ENCODE measurements at places on chromosomes 13 and 19.

DNA sequence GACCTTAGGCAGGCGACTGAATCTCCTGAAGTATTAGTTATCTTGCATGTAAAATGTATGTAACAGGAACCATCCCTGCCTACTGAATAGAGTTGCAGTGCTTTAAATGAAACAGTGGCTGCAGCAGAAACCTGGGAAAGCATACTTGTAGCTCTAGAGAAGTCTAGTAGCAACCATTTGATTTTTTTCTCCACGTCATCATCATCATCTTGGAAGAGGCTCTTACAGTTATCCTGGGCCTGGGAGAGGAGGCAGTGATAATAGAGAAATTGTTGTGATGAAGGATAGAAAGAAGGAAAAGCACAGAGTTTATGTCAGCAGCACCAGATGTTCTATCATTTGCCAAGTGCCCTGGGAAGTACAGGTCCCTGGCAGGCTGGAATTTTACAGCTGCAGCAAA is 377.6 kb downstream of the ITGBL1 start:
- no peak for DNase-seq

- no peak for DNase-seq
Measured at GRCh38 chr13:113096745-113097305, 8.8 kb upstream of the F7 start.

GRCh38 chr13:97515643-97516042 is 81.7 kb downstream of the RAP2A start:
- no peak for DNase-seq

DNA sequence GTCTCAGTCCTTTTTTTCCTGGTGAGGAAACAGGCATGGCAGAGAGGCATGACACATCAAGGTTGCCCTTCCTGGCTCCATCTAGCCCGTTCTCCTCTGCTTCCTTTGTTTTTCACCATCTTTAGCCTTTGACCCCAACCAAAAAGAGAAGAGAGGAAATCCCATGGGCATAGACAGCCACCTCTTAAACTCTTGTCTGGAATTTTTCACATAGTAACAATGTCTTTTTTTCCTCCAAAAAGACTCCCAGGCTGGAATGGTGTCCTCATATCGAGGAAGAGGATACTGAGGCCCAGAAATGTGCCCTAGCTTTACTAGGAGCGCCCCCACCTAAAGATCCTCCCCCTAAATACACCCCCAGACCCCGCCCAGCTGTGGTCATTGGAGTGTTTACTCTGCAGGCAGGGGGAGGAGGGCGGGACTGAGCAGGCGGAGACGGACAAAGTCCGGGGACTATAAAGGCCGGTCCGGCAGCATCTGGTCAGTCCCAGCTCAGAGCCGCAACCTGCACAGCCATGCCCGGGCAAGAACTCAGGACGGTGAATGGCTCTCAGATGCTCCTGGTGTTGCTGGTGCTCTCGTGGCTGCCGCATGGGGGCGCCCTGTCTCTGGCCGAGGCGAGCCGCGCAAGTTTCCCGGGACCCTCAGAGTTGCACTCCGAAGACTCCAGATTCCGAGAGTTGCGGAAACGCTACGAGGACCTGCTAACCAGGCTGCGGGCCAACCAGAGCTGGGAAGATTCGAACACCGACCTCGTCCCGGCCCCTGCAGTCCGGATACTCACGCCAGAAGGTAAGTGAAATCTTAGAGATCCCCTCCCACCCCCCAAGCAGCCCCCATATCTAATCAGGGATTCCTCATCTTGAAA is at the start of gene GDF15:
TSS of gene GDF15 (plus strand) at position 484 of the 868 bp plus-strand sequence. CDS start at position 516, 32 bp downstream.
- peak; percentile 28 for DNase-seq

GRCh38 chr13:97141564-97142005 is 80.5 kb upstream of the MBNL2 start:
- no peak for DNase-seq

GRCh38 chr13:108667205-108667604 is 37.8 kb downstream of the MYO16 start:
- DNase-seq = no peak

GRCh38 chr13:42820451-42820850 is 39.1 kb downstream of the FAM216B start:
- no peak for DNase-seq

GRCh38 chr13:42149136-42149535 is 100.7 kb downstream of the DGKH start:
- no peak for DNase-seq

All from stimulated activated CD4-positive, alpha-beta T cell treated with anti-CD3 and anti-CD28 coated beads, Interleukin-2, amount 100 ng/mL, for 24 hours (primary cell).